ENCODE measurements at places on chromosomes 13 and 19.
A peak's percentile ranks its signal among the peaks of the same experiment; 100 is the strongest.

DNA sequence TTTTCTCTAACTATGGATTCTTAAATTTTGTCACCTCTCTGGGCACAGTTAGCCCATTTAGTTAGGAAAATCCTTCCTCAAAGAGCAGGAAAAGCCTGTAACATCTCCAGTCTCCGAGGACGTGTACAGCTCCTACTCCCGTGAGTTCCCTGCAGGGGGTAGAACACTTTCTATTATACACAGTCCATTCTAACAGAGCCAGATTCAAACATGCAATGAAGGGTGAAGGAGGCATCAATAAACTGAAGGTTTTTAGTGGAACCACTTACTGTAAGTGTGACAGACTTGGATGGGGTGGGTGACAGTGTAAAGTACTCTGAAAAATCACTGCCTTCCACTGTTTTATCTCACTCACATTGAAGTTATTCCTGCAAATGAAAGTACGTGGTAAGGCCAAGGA is 204.7 kb upstream of the DACH1 start:
- DNase-seq, result no peak

- DNase-seq, result no peak
These were observed 523.0 kb upstream of the NBEA start for GRCh38 chr13:34419025-34419424.

DNA sequence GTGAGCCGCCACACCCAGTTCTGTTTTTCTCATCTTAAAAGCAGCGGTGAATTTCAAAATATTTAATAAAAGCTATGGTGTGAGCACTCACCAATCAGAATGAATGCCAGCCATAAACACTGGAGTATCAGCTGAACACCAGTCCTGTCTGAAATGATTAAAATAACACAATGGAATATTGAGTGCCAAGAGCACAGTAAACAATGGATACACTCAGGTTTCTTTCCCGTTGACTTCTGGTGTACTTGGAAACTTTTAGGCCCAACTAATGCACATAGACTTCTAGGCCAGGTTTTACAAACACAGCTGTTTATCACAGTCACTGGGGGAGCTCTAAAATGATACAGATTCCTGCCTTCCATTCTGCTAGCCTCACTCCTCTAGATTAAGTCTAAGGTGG is 68.3 kb downstream of the SLC6A16 start:
- DNase-seq, result no peak

- DNase-seq, result no peak
These were observed 263 bp downstream of the RHPN2 start for GRCh38 chr19:33064458-33064791.

GRCh38 chr13:102040812-102041211 is 361.0 kb downstream of the FGF14 start:
- no peak for DNase-seq

DNA sequence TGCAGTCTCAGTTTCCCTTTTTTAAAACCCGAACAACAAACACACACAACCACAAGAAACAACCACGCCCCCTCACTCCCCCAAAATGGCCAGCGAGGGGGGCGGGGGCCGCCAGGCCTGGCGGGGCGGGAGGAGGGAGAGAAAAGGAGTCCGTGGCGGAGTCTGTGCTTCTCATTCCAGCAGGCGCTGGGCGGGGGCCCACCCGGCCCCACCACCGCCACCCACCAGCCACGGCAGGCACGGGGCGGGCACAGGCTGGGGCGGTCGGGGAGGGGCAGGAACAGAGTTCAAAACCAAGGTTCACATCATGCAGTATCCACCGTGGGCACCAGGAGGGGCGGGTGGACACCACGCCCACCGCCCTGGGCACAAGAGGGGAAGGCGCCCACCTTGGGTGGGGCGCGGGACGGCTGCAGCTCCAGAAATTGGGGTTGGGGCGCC is 12.9 kb downstream of the DPF1 start:
- no peak for DNase-seq

GRCh38 chr13:61950828-61951227 is 535.2 kb upstream of the PCDH20 start:
- DNase-seq, result no peak

- no peak for DNase-seq
These were observed 301.7 kb upstream of the NBEA start for GRCh38 chr13:34640179-34640992.

GRCh38 chr13:44592216-44592847 is 16.2 kb upstream of the TSC22D1 start:
- no peak for DNase-seq

DNA sequence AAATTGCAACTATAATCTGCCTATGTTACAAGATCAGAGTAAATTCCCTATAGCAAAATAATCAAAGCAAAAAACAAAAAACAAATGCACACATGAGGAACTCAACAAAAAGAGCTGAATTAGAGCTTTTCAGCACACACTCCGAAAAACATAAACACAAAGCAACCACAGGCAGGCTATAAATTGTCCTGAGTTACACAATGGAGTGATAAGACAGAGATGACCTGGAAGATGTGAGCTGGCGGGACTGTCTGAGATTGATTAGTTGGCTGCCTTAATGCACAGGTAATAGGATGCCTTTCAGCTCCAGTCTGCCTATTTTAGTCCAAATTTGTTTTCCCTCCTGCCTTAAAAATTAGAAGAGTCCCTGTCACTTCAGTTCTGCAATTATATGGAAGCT is 159.0 kb upstream of the FNDC3A start:
- DNase-seq, result no peak

DNA sequence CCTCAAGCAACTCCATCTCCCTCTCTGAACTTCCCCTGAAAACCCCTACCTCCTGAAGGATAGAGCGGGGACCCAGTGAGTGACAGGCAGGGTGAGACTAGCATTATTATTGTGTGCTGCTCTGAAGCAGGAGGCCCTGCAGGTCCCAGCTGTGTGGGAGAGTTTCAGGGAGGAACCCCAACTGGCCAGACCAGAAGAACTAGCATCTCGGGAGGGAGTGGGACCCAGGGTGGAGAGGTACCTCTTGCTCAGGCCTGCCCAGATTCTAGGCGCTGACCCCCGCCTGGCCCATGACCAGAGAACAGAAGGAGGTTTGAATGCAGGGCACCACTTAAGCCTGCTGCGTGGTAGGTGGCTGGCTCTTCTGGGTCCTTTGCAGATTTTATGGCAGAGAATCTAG is 5.7 kb upstream of the LYPD3 start:
- DNase-seq, result no peak

GRCh38 chr13:86098511-86098910 is 299.3 kb upstream of the SLITRK6 start:
- no peak for DNase-seq

GRCh38 chr19:2055931-2056836 is 5.1 kb upstream of the MKNK2 start:
- no peak for DNase-seq

- DNase-seq, result no peak
These were observed 1034.7 kb downstream of the SLITRK1 start for GRCh38 chr13:82847595-82847994.

DNA sequence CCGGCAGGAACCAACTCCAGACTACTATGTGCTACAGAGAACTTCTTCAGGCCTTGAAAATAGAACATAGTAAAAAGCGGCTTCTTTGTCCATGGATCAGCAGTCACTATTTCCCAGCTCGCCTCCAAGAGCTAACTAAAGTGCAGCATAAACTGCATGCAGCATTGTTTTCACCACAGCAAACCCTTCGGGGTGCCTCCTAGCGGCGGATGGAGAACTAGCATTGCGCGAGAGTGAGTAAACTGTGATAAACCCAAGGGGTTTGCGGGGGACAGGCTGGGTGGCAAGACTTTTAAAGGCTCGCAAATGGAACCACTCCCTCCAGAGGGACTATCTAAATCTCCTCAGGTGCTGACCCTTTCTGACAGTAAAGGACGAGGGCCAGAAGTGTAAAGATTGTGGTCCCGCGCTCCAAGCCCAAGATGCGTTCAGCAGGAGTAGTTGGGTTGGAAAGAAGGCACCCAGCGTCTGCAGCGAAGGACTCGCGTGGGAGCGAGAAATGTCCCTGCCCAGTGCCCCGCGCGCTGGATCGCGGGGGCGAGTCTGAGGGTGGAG is 21.5 kb upstream of the SGCG start:
- peak; percentile 40 for DNase-seq

All from HL-60 (cell line).